ENCODE measurements at places on chromosomes 3 and 15.

DNA sequence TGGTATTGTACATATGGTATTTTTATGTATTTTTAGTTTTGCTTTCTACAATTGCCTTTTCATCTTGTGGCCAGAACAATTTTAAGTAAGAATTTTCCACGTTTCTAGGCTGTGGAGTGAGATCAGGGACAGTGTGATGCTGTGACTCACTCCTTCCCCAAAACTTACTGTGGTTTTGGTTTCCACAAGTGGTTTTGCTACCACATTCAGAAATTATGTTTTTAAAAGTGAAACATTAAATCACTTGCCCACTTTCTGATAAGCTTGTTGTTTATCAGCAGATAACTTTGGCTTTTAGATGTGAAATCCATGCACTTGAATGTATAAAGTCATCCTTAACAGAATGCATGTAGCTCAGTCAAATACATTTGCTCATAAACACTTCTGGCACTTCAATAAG is 192.2 kb upstream of the THRB start:
- DNase-seq: no peak

- DNase-seq: no peak
These were observed 120.2 kb upstream of the MBNL1 start for GRCh38 chr3:152148579-152148978.

- no peak for DNase-seq
These were observed 33.9 kb downstream of the ANP32A start for GRCh38 chr15:68786753-68787152.

DNA sequence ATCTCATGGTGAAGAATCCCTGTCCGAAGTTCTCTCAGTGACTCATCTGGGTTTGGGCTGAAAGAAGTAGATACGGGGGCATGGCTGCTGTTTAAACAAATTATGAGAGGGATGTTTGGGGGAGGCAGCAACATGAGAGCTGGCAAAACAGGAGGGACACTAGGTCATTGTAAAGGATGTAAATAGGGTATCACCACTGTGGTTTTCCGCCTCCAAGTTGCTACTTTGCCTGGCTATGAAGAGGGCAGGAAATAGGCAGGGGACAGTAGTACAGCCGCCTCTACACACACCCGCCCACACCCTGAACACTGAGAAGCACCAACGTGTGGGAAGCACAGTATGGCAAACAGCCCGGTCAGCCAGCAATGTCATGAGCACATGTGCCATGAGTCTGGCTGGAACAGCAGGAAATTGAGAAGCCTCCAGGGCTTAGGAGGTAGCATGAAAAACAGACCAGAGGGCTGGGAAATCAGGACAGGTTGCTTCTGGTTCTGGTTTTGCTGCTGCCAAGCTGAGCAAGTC is 17.1 kb downstream of the HEXA start:
- DNase-seq: no peak

DNA sequence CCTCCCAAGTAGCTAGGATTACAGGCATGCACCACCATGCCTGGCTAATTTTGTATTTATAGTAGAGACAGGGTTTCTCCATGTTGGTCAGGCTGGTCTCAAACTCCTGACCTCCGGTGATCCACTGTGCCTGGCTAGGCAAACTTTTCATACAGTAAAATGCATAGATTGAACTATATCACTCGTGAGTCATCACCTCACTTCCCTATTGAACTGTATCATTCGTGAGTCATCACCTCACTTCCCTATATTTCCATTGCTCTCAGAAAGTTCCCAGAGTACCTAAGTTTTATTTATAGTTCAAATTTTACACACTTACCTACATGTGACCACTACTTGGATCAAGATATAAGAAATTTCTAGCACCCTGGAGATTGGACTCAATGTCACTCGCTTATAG is 73.6 kb upstream of the ACAD9 start:
- no peak for DNase-seq

DNA sequence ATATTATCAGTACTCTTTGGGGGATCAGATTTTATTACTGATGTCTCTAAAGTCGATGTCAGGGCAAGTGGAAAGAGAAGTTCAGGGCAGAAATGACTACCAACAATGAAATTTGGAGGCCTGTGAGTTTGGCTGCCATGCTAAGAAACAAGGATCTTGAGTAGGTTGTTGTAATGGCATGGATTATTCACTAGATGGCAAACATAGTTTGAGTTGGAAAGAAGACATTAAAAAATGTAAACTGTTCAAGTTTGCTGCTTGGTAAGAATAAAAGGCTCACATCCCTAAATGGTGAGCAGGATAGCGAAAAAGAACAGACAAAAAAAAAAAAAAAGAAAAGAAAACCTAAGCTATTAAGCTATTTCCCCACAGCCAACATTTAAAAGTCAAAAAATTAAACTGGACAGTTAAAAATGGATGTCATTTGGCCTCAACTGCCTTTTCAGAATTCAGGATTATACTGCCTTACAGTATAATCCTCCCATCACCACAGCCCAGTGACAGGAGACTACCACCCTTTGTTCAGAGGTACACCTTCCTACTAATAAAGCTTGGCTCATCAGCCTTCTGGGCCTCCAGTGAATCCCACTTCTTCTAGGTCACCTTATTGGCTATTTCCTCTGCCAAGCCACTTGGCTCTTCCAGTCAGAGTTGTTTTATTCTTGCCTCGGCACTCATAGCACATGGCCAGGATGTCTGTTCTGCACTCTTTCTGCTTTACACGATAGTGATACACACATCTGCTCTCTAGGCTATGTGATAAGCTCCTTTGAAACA is 163.7 kb downstream of the PLD1 start:
- DNase-seq: peak; percentile 57

- no peak for DNase-seq
These were observed 41.2 kb downstream of the CCDC12 start for GRCh38 chr3:46935168-46935858.

DNA sequence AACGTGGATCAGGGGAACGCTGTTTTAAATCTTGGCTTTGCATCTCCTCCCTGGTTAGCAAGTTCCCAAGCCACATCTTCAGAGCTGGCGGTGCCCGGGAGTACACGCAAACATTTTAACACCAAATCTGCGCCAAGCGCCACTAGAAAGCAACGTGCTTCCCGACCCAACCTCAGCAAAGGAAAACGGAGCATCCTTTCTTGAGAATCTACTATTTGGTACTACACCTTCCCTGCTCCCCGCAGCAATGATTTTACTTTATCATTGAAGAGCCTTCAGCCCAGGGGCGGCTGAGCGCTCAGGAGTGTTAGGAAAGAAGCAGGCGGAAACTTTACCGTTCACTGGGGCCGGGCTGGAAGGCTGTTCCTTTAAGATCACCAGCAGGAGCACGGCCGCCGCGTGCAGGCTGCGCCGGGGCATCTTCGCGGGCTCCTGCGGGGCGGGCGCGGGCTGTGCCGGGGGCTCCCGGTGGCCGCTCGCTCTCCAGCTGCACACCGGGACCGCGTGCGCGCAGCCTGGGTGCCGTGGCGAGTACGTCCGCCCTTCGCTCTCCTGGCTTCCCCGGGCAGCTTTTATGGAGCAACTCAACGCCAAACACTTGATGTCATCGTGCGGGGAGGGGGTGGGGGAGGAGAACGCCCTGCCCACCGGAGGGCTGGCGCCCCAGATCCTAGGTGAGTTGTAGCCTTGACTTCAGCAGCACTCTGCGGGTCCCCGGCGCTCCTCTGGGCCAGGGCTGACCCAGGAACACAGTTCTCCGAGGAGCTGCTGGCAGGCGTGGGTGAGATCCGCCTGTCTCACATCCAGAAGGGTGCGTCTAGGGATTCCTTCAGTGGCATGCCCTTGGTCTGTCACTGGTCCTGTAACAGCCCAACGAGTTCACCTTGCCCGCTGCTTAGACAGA is at the start of gene CA12:
TSS of gene CA12 (minus strand) at position 546 of the 904 bp plus-strand sequence. CDS start at position 420, 126 bp downstream.
- peak; percentile 78 for DNase-seq

GRCh38 chr3:194126790-194127189 is 9.2 kb upstream of the HES1 start:
- DNase-seq: no peak

DNA sequence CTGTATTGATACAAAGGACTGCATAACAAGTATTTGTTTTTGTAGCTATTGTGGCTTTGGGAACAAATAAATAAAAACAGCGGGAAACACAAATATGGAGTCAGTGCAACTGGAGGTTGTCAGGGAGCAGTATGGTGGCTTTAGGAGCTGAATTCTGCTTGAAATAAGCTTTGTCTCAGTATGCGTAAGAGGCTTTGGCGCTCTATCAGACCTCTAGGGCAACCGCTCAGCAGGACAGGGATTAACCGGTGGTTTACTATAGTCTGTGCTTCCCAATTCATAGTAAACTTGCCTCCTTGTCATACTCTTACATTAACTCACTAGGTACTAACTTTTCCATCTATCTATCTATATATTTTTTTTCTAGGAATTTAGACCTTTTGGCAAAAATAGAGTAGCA is 104.6 kb downstream of the ZIC1 start:
- peak; percentile 33 for DNase-seq

DNA sequence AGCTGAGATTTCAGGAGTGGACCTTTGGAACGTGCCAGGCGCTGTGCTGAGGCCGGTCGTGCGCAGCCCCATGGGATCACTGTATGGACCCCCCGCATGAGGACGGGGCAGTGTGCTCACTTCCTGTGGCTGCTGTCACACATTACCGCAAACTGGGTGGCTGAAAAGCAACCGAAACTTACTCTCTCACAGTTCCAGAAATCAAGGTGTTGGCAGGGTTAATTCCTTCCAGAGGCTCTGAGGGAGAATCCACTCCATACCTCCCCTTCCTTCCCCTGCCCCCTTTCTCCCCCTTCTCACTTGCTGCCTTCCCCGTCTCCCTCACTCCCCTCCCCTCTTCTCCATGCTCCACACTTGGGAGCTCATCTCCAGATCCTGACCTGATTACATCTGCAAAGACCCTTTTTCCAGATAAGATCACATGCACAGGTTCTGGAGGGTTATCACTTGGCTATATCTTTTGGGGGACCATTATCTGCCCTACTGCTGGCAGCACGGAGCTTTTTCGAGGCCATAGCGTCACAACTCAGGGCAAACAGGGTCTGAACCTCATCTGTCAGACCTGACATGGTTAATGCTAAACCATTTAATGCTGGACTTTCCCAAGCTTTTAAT is 41.2 kb downstream of the KLF13 start:
- DNase-seq: no peak

GRCh38 chr3:11847607-11848006 is 922 bp upstream of the TAMM41 start:
- DNase-seq: peak; percentile 70

GRCh38 chr3:55014081-55014480 is 86.2 kb upstream of the LRTM1 start:
- DNase-seq: no peak

DNA sequence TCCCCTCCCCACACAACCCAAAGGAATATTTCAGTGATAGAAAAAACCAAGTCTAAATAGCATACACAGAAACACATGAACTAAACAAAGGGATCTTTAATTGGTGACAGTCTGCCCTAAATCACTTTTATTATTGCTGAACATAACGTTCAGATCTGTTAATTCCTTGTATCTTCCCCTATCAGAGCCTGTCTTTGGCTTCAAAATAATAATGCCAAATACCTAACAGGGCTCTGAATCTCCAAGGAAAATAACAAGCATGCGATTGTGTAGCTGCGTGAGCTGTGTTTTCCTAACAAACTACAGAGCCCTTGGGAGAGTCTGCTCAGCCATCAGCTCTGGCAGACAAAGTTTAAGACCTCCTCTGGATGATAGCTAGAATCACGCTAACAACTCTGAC is 1010.1 kb downstream of the ROBO1 start:
- no peak for DNase-seq

DNA sequence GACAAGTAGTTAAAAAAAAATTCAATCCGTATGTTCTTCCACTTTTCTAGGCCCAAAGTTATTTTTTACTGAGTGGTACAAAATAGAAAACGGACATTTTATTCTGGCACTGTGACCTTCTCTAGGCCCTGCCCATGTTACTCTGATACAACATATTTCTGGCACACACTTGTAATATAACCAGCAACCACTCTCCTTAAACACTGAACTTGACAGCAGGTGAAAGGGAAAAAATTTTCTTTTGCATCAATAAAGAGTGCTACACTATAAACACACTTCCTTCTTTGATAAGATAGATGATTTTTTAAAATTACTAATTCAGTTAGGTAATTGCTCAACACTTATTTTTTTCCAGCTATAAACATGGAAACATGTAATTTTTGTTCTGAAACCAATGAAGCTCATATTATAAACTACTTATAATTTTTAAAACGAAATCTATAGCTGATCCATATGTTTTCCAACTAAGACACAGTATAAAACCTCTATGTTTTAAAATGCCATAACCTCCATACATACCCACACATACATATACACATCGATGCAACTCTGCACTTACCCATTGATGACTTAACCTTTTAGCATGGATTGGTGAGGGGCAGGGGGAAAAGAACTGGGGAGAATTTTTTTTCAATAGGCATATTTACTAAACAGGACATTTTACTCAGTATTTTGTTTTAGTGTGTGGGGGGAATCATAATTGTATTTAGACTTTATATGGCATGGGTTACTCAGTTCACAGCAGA is 5.3 kb upstream of the CTNNB1 start:
- no peak for DNase-seq

DNA sequence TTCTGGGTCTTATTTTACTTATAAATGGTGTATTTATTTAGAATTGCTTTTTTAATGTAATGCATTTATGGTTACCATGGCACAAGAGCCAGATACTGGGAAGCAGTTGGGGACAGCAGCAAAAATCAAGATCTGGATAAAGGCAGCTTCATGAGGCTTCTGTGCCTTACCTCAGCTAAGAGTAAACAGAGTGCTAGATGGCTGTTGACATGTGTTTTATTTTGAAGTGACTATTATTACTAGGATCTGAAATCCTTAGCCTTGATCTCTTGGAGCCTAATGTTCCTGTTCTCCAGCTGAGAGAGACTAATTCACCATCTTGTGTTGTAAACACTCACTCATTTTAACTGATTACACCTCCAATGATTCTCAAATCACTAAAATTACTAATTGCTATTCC is 317.8 kb downstream of the LPP start:
- DNase-seq: no peak

DNA sequence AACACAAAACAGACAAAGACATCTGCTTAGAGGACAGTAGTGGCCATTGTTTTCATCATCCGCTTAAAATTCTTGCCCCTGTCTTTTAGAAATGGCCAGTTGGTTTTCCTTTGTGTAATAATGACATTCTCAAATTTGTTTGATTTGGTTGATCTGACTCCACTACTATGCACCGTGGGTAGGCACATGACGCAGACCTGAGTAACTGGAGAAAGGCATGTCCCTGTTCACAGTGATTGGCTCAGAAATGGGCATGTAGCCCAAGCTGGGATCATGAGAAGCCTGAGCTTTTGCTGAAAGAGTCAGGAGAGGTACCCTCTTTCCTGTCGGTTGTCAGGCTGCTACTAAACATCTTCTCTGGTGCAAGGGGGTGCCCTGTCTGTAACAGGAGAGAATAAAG is 36.6 kb upstream of the MAGI1 start:
- no peak for DNase-seq

DNA sequence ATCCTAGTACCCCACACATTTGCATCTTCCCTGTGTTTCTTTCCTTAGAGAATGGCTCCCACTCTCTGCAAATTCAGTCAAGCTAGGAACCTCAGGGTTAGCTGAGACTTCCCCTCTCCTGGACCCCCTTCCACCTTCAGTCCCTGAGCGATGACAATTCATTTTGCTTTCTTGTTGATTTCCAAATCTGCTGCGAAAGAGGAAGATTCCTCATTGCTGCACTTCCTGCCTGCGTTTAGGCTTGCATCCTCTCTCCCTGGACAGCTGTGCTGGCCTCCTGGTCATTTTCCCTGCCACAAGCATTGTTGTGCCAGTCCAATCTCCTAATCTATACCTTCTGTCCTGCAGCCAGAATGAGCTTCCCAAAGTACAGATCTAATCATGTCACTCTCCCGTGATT is 12.3 kb upstream of the DGKG start:
- DNase-seq: no peak
